ENCODE measurements at places on chromosomes 1 and 21. TPM values are rescaled to one million over a fixed set of nuclear protein-coding genes. Genes with fewer than 3 reads are reported as not detected.

The FLG2 gene
- 0.04 TPM for total RNA-seq

The PLXNA2 gene
- total RNA-seq: 20.6 TPM

The IRF2BP2 gene
- total RNA-seq: 108 TPM

The GJB3 gene
- total RNA-seq: 195 TPM

The CDC73 gene
- 33.6 TPM for total RNA-seq

The GRIK3 gene
- total RNA-seq: not detected

The MX2 gene
- total RNA-seq: 43.2 TPM

The PLCH2 gene
- 132 TPM for total RNA-seq

The NBPF10 gene
- total RNA-seq: 0.85 TPM

The SYT2 gene
- total RNA-seq: 0.03 TPM

The LCE6A gene
- total RNA-seq: 0.18 TPM

The GBP1 gene
- 16.8 TPM for total RNA-seq

The FCGR3B gene
- total RNA-seq: not detected

The CFAP45 gene
- total RNA-seq: 1.3 TPM

The RGS13 gene
- total RNA-seq: not detected

The NCF2 gene
- 2.3 TPM for total RNA-seq

The MEGF6 gene
- total RNA-seq: 0.63 TPM

The CYP4A22 gene
- total RNA-seq: not detected

The RNF186 gene
- not detected for total RNA-seq

The SPRR2A gene
- 3.5 TPM for total RNA-seq

The MSH4 gene
- 0.07 TPM for total RNA-seq

The IL6R gene
- 17.5 TPM for total RNA-seq

The CRABP2 gene
- 4.0 TPM for total RNA-seq

The ST6GALNAC3 gene
- total RNA-seq: 0.07 TPM

The ADGRL4 gene
- total RNA-seq: not detected

The VPS45 gene
- 24.8 TPM for total RNA-seq

The ANGPTL3 gene
- not detected for total RNA-seq

The KRTAP19-2 gene
- not detected for total RNA-seq

The ZNF362 gene
- total RNA-seq: 9.9 TPM

The FAM72B gene
- total RNA-seq: 4.3 TPM

The FMO4 gene
- total RNA-seq: 2.7 TPM

The CFHR5 gene
- not detected for total RNA-seq

The CNTN2 gene
- total RNA-seq: not detected

The SEC16B gene
- 0.35 TPM for total RNA-seq

The KIF21B gene
- 0.63 TPM for total RNA-seq

The ILDR2 gene
- not detected for total RNA-seq

The ZSCAN20 gene
- total RNA-seq: 4.7 TPM

The CSMD2 gene
- 1.9 TPM for total RNA-seq

The RAP1A gene
- total RNA-seq: 39.3 TPM

The KCNJ9 gene
- not detected for total RNA-seq

The S100A7 gene
- total RNA-seq: 0.37 TPM

The RNU1-2 gene
- 4,441 TPM for total RNA-seq

The FCAMR gene
- not detected for total RNA-seq

The S100A8 gene
- 4.1 TPM for total RNA-seq

The BRDT gene
- total RNA-seq: not detected

The HSD11B1 gene
- 0.61 TPM for total RNA-seq

The C1orf226 gene
- total RNA-seq: 0.71 TPM

The FCRL1 gene
- total RNA-seq: not detected

The EEIG2 gene
- 3.2 TPM for total RNA-seq

Measured in foreskin keratinocyte (primary cell).